ENCODE measurements at places on chromosomes 5 and 9.

- no peak for DNase-seq
Measured at GRCh38 chr5:109852371-109853155, 162.8 kb downstream of the MAN2A1 start.

- DNase-seq, result no peak
Measured at GRCh38 chr9:88579050-88579715, 44.2 kb downstream of the NXNL2 start.

DNA sequence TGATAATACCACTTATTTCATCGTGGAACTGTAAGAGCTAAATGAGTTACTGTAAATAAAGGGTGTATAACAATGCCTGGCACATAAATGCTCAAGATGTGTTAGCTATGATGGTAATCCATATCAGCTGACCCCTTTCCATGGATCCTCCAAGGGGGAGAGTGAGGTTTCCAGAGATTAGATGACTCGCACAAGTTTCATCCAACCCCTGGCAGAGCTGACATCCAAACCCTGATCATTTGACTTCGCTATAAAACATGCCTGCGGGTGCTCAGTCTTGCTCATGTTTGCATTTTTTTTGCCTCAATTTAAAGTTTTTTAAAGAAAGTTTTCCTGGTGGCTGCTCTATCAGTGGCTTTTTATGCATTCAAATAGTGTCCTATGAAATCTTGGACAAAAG is 145.7 kb upstream of the SMIM23 start:
- DNase-seq, result no peak

DNA sequence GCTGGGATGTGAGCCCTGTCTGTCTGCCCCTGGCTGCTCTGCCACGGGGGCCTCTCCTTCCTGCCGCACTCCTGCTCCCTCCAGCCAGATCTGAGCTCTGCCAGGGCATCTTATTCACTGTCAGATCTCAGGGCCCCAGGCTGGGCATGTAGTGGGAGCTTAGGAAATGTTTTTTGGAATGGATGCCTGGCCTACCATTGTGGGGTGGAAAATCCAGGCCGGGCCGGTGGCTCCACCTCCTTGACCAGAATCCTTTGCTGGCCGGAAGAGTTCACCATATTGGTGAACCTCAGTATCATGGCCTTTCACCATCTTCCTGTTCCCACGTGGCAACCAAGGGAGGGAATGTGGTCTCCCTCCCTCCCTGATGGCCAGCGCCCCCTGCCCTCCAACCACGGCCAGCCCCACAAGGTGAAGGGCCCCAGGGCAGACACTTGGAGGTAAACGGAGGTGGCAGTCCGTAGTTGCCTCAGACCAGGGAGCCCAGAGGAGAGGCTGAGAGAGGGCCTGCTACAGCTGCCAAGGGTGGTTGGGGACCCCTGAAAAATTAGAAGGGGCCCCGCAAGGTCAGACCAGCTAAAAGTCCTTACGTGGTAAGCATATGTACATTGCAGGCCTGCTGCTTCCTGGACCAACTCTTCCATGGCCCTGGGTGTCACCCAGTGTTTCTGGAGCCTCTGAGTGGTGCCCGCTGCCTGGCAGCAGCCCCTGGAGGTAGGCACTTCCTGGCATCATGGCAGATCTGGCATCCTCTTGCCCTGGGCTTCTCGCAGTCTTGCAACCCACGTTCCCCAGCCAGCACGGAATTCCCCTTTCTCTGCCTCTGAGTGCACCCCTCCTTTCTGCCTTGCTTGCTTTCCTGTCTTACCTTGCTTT is 153.3 kb downstream of the RGS3 start:
- DNase-seq, result no peak

GRCh38 chr9:116389541-116390302 is 236.1 kb downstream of the PAPPA start:
- DNase-seq, result no peak

- DNase-seq, result no peak
Measured at GRCh38 chr9:35980289-35981011, 22.5 kb upstream of the OR2S2 start.

DNA sequence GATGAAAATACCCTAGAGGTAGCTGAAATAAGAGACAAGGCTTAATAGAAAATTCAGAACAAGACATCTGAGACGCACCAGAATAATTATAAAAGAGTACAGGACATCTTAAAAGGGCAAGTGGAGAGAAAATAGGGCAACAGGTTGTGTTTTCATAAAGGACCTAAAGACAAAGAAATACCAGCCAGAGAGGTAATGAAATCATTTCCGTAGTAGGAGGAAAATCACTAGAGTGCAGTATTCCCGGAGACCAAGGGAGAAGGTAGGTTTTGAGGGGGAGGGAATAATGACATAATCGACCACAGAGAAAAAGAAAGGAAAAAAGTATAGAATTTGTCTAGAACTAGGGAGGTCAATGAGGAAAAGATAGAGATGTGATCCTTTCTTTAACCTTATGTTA is 26.2 kb upstream of the CTNNAL1 start:
- DNase-seq, result no peak

DNA sequence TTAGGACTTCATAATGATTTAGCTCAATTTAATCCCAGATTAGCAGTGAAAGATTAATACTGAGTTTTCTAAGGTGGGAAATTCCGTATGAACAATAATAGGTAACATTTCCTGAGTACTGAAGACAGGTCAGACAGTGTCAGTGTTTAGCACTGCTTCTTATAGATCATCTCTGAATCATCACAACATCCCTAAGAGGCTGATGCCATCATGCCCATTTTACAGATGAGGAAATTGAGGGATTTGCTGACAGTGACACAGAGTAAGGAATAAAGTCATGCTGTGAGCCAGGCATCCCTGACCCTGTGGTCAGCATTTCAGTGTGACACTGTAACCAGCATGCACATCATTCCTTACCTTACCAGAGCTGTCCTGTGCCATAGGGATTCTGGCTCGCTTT is 44.5 kb downstream of the DAPK1 start:
- no peak for DNase-seq

DNA sequence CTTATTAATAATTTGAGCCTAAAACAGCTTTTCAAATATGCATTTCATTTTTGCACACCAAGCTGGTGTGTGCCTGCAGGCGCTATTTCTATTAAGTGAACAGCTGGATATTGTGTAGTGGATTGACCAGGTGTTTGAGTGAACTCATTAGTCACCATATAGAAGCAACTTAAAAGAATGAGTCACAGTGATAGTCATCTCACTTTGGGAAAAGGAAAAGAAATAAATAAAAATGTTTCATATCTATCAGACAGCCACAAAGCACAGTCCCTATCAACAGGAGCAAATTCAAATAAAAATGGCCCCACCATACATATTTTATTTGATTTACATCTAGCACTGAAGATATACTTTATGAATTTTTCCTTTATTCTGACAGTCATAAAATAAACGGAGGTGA is 456.5 kb upstream of the CDH9 start:
- no peak for DNase-seq

DNA sequence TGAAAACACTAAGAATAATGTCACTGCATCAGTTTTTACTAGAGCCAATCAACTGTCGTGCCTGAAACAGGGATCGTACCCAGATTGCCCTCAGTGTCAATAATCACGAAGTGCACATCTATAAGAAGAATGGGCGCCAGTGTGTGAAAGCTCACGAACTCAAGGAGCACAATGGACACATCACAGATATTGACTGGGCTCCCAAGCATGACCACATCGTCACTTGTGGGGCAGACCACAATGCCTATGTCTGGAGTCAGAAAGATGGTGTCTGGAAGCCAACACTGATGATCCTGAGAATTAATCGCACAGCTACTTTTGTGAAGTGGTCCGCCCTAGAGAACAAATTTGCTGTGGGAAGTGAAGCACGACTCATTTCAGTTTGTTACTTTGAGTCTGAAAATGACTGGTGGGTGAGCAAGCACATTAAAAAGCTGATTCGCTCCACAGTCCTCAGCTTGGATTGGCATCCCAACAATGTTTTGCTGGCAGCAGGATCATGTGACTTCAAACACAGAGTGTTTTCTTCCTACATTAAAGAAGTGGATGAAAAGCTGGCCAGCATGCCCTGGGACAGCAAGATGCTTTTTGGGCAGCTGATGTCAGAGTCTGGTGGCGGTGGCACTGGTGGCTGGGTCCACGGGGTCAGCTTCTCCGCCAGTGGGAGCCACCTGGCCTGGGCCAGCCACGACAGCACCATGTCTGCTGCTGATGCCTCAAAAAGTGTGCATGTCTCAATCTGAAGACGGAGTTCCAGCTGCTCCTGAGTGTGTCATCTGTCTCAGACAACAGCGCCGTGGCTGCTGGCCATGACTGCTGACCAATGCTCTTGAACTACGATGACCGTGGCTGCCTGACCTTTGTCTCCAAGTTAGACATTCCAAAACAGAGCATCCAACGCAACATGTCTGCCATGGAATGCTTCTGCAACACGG is 32.2 kb downstream of the NSA2 start:
- no peak for DNase-seq

DNA sequence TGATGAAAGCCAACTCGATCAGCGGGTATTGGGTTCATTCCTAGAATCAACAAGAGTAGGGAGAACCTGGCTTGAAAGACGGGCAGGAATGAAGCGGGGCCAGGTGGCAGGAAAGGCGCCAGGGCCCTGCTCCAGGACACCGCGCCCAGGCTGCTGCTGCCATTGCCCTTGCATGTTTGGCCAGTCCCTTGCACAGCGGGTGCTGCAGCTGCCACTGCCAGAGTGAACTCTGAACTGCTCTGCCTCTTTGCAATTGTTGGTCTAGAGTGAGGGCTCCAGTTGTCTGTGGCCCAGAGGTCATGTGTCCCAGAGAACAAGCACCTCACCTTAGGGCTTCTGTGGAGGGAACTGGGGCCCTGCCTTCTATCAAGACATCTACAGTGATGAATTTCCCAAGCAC is 24.0 kb upstream of the CARTPT start:
- DNase-seq, result no peak

DNA sequence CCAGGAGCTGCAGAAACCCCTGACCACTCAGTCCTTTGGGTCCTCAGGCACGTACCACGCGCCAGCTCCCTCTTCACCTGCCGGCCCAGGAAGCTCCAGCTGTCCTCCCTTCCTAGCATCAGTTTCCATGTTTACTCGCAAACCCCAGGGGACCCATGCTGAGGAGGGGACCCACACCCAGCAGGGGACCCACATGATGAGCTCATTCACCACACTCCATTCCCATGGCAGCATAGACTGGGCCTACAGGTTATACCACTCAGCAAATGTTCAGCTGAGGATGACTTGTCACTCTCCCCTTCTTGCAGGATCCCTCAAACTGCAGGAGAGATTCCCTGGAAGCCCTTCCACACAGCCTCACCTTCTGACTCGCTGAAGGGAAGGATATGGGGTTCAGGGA is 73.5 kb upstream of the GALNT10 start:
- DNase-seq, result no peak

- no peak for DNase-seq
Measured at GRCh38 chr9:110083866-110084265, 124.1 kb downstream of the C9orf152 start.

GRCh38 chr9:135584371-135584770 is 22.8 kb downstream of the PAEP start:
- DNase-seq, result no peak

DNA sequence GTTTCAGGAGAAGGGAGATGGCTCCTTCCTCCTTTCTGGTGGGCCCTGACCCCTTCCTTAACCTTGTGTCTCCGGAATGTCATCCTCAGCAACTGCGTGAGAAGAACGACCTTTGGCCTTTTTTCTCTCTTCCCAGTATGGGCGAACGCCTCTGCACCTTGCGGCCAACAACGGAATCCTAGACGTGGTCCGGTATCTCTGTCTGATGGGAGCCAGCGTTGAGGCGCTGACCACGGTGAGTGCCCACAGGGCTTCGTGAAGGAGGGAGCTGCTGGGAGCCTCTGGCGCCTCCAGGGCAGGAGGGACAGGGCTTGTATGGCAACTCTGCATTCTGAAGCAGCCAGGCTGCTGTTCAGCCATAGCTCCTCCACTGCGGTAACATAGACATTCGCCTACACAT is 68.0 kb upstream of the CTSL start:
- no peak for DNase-seq

GRCh38 chr9:89978185-89978584 is 373.4 kb downstream of the GADD45G start:
- no peak for DNase-seq

GRCh38 chr5:141826674-141827073 is 51.5 kb downstream of the PCDH1 start:
- no peak for DNase-seq

- peak; percentile 26 for DNase-seq
Measured at GRCh38 chr5:180670586-180671359, 21.4 kb upstream of the FLT4 start.

DNA sequence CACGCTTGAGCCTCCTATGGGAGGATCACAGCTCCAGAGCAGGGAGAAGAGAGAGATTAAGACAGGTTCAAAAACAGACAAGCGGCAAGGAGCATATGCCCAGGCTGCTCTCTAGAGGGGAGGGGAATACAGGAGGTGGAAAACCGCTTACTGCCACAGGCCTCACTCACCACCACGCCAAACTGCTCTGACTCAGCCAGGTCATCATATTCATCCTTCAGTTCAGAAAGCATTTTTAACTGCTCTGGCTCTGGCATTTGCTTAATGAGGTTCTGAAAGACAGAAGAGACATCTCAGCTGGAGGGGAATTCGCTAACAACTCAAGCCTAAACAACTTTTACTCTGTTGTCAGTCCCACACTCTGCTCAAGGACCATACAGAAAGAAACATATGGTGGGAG is 40.1 kb downstream of the PCDHGC5 start:
- DNase-seq, result no peak

DNA sequence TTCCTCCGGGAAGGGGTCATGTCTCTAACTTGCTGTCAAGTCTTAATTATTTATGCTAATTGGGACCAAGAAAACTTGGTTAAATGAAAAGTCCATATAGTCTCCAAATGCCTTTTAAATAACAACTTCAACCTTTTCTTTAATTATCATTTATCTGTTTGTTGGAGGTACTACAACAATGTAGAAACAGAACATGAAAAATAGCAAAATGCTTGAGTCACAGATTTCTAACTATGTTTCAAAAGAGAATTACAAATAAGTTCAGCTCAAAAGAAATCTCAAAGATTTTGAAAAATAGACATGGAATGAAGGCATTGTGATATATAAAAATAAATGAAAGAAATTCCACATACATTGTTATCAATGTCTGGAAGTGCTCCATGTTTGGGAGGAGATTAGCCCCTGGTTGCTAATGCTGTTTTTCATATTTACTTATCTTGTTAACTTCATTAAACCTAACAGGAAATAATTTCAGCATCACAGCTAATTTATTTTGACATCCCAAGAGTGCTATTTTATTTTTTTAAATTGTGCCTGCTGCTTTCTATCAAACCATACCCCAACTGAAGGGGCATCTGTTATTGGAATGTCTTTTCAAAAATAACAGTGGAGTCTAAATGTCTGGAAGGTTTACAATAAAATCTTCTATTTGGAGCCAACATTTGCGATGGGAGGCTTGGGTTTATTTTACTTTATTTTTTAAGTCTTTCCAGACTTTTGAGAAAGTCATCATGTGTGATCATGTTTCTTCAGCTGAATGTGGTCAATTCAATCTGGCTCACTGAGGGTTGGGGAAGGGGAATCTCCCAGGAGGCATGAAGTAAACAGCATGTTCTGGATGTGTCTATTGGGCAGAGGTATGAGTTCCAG is 53.1 kb upstream of the ANKRD55 start:
- no peak for DNase-seq
